Renal cortex interstitium (tissue), 15 donors: ENCODE measurements at places on chromosomes 6 and 20.
A peak's percentile ranks its signal among the peaks of the same experiment; 100 is the strongest.

DNA sequence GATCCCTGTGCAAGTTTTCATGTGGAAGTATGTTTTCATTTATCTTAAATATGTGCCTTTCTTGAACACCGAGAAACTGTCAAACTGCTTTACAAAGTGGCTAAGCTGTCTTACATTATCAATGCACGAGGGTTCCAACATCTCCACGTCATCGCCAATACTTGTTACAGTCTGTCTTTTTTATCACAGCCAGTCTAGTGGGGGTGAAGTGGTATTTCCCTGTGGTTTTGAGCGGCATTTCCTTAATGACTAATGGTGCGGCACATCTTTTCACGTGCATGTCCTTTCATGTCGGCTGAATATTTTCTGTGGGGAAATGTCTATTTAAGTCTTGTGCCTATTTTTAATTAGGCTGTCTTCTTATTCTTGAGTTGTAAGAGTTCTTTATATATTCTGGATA is 280.4 kb downstream of the FOXC1 start:
- DNase-seq = no peak

DNA sequence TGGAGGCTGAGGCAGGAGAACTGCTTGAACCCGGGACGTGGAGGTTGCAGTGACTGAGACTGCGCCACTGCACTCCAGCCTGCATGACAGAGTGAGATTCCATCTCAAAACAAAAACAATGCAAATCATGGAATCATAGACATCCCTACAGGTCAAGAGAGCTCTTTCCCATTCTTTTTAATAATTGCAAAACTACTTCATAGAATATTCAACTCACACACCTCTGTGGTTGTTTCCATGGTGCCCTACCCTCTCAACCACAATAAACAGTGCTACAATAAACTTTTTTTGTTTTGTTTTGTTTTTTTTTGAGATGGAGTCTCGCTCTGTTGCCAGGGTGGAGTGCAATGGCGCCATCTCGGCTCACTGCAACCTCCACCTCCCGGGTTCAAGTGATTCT is 11.8 kb upstream of the ADNP start:
- DNase-seq = no peak

DNA sequence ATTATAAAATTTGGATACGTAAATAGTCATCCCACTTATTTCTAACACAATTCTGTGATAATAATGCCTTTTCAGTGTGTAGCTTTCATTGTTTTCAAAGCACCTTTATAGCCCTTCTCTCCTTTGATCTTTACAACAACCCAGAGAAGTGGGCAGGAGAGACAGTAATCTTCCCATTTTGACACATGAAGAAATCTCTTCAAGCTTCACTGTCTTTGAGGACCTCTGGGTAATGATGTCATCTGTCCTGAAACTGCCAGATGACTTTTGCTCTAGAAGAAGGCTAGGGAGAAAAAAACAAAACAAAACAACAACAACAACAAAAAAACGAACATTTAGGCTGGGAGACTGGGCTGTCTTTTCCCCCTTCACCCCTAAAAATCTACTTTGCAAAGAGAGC is 203.0 kb downstream of the KCNQ5 start:
- no peak for DNase-seq

- DNase-seq = no peak
Measured at GRCh38 chr6:98967616-98968015, 19.9 kb upstream of the FBXL4 start.

DNA sequence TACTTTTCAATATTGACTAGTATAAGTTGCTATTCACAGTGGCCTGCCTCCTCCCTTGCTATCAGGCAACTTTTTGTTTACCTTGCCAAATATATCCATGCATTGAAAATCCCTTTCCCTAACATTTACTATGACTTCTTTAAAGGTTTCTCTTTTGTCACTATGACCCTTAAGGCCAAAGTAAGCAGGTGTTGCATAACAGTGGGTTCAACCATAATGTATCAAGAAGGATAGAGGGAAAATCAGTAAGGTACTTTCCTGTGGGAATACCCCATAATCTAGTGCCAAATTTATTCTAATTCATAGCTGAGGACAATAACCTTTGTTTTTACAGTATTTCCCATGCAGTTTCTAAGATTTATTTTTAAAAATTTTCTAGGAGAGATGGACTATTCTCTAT is 527.6 kb downstream of the CDKAL1 start:
- DNase-seq = no peak

- no peak for DNase-seq
Measured at GRCh38 chr6:106628658-106629102, 618 bp downstream of the RTN4IP1 start.

DNA sequence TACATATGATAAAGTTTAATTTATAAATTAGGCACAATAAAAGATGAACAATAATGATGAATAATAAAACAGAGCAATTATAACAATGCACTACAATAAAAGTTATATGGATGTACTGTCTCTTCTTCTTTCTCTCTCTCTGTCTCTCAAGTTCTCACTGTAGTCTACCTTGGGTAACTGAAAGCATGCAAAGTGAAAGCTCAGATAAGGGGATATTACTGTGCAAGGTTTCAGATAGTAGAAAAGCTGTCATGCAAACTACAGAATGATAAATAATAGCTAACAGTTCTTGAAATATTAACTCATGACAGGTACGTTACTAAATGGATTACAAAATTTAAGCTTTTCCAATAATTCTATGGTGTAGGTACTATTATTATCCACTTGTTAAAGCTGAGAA is 311.9 kb upstream of the PRDM1 start:
- DNase-seq = no peak

DNA sequence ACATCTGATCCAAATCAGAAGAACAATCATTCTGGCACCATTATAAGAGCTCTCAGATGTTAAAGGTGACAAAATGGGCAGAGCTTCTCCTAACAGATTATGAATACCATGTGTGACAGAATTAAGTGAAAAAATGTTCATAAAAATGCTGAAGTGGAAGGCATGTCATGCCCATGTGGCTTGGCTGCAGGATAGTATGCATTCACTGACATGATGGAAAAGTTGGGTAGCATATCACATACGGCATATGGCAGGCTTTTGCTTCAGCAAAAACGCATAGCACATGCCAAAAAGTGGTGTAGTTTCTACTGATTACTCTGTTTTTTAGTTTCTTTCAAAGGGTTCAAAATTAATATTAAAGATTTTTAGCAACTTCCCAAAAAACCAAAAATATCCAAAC is 731.5 kb upstream of the EPHA7 start:
- no peak for DNase-seq

- DNase-seq = no peak
Measured at GRCh38 chr20:62906647-62907375, 19.5 kb downstream of the DIDO1 start.

GRCh38 chr20:31560746-31561598 is 44.1 kb upstream of the ID1 start:
- no peak for DNase-seq

GRCh38 chr6:20915156-20915555 is 380.9 kb downstream of the CDKAL1 start:
- DNase-seq = no peak

DNA sequence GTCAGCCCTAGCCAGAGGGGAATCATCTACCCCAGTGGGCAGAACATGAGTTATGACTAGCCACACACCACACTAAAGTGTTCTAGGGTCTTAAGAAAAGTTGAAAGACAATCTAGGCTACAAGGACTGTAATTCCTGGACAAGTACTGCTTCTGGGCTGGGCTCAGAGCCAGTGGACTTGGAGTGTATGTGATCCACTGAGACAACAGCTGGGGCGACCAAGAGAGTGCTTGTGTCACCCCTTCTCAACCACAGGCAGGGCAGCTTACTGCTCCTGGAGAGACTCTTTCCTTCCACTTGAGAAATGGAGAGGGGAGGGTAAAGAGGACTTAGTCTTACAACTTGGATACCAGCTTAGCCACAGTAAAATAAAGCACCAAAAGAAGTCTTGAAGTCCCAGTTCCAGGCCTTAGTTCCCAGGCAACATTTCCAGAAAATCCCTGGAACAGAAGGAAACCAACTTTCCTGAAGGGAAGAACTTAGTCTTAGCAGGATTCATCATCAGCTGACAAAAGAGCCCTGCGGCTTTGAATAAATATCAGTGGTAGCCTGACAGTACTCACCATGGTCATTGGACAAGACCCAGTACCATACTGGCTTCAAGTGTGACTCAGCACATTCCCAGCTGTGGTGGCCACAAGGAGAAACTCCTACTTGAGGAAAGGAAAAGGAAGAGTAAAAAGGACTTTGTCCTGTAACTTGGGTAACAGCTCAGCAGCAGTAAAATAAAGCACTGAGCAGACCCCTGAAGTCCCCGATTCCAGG is 355.1 kb upstream of the ADGRB3 start:
- DNase-seq = no peak

DNA sequence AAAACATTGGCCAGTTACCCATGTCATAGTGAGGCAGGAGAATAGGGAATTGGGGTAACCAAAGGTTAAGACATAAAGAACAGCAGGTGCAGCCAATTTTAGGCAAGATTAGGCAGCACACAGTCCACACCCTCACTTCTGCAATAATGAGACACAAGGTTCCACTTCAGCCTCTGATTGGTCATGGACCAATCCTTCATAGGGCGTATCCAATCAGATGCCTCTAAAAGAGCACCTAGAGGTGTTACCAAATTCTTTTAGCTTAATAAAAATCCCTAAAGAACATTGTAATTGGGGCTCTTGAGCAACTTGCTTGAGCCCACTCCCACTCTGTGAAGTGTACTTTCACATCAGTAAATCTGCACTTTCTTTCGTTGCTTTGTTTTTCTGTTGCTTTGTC is 302.4 kb downstream of the PREX1 start:
- no peak for DNase-seq

- DNase-seq = no peak
Measured at GRCh38 chr20:63322933-63323273, 29.9 kb downstream of the COL20A1 start.

DNA sequence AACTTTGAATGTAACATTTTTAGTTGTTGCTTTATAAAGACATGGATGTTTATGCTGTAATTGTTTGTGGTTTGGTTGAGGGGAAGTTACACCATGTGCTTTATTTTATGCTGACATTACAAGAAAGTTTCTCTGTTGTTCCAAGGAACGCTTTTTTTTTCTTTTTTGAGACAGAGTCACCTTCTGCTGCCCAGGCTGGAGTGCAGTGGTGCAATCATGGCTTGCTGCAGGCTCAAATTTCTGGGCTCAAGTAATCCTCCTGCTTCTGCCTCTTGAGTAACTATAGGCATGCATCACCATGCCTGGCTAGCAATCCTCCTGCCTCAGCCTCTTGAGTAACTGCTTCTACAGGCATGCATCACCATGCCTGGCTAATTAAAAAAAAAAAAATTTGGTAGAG is 21.0 kb upstream of the IFNGR1 start:
- no peak for DNase-seq

- peak; percentile 55 for DNase-seq
Measured at GRCh38 chr20:49888212-49889000, 26.9 kb downstream of the SPATA2 start.

GRCh38 chr6:100216760-100217159 is 222.7 kb upstream of the MCHR2 start:
- no peak for DNase-seq

- DNase-seq = no peak
Measured at GRCh38 chr6:79864421-79864820, 82.9 kb downstream of the ELOVL4 start.

- no peak for DNase-seq
Measured at GRCh38 chr20:64041040-64041780, 5.2 kb downstream of the C20orf204 start.

DNA sequence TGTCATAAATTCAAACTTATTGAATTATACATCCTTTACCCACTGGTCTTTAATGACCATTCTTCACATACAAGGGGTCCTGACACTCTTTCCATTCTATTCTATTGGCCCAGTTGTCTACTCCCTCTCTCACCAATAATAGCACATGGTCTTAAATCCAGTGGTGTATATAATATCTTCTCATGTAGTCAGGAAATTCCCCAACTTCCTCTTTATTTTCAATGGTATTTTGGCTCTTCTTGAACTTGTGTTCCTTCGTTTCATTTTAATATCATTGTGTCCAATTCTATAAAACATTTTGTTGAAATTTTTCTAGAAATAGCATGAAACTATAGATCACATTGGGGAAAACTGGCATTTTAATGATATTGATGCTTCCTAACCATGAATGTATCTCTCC is 36.8 kb downstream of the PSMB9 start:
- no peak for DNase-seq

DNA sequence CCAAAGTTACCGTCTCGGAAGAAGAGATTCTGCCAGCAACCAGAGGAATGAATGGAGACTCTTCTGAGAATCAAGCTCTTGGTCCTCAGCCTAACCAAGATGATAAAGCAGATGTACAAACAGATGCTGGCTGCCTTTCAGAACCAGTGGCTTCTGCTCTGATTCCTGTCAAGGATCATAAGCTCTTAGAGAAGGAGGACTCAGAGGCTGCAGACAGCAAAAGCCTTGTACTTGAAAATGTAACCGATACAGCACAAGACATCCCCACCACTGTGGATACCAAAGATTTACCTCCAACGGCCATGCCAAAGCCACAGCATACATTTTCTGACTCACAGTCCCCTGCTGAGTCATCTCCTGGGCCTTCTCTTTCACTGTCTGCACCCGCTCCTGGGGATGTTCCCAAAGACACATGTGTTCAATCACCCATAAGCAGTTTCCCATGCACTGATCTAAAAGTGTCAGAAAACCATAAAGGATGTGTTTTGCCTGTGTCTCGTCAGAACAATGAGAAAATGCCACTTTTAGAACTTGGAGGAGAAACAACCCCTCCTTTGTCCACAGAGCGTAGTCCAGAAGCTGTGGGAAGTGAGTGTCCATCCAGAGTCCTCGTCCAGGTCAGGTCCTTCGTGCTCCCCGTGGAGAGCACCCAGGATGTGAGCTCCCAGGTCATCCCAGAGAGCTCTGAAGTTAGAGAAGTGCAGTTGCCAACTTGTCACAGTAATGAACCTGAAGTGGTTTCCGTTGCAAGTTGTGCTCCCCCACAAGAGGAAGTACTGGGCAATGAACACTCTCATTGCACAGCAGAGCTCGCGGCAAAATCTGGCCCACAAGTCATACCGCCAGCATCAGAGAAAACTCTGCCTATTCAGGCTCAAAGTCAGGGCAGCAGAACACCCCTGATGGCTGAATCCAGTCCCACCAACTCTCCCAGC is 109.6 kb downstream of the RTN4IP1 start:
- no peak for DNase-seq

- DNase-seq = no peak
Measured at GRCh38 chr6:40695114-40695513, 108.0 kb upstream of the LRFN2 start.

GRCh38 chr20:32495217-32495565 is 89.9 kb downstream of the NOL4L start:
- DNase-seq = no peak
